NCI-H446 (cell line): ENCODE measurements at places on chromosomes 1 and 21.

DNA sequence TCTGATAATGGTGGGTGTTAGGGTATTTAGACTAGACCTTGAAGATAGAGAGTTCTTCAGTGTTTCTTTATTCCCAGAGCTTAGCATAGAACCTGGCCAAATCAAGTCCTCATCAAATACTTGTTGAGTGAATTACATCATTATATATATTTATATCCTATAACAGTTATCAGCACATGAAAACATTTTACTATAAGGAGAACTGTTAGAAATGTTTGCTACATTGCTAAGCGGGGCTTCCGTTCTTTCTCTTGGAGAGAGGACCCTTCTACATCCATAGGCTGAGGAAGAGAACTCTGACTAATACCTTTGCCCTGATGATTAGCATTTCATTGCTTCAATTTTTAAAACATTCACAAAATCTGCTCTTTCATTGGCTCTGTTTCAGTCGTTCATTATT lies 66.5 kb upstream of the NBL1 start:
- DNase-seq, result no peak

DNA sequence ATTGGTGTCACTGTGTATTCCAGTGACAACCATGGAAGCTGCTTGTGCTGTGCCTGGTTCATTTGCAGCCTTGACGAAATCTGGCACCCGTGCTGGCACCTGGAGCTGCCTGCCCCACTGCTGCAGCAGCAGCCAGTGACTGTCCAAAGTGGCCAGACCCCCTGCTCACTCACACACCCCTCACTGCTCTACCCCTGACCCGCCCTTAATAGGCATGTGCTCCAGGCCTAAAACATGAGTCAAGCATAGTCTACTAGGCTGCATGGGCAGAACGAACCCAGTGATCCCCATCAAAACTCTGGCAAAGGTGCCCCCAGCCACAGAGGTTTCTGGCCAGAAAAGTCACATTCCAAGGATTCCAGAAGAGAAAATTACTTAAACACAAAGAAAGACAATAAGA lies 7.7 kb downstream of the PRAMEF1 start:
- no peak for DNase-seq

- DNase-seq, result no peak
These were observed 7.8 kb upstream of the MUTYH start for GRCh38 chr1:45348020-45348419.

DNA sequence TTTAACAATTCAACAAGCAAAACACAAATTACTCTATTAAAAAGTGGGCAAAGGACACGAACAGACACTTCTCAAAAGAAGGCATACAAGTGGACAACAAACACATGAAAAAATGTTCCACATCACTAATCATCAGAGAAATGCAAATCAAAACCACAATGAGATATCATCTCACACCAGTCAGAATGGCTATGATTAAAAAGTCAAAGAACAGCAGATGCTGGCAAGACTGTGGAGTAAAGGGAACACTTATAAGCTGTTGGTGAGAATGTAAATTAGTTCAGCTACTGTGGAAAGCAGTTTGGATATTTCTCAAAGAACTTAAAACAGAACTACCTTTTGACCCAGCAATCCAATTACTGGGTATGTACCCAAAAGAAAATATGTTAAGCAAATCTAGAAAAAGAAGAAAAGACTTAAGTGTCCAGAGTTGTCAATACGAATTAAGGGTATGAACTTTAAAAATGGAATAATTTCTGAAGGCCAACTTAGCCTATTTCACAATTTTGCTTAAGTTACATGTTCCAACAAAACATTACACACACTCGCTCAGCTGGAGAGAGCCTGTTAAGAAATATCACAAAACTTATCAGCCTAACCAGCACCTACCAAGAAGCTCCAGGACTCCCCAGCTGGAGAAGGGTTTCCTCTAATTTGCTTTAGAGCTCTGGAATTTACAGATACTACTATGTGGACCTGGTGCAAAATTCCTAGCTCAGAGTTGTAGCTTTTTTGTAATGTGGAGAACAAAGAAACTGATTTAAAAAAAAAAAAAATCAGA lies 232.1 kb downstream of the DUSP10 start:
- DNase-seq, result no peak

GRCh38 chr1:32817815-32818786 lies 648 bp downstream of the S100PBP start:
- peak; percentile 71 for DNase-seq

DNA sequence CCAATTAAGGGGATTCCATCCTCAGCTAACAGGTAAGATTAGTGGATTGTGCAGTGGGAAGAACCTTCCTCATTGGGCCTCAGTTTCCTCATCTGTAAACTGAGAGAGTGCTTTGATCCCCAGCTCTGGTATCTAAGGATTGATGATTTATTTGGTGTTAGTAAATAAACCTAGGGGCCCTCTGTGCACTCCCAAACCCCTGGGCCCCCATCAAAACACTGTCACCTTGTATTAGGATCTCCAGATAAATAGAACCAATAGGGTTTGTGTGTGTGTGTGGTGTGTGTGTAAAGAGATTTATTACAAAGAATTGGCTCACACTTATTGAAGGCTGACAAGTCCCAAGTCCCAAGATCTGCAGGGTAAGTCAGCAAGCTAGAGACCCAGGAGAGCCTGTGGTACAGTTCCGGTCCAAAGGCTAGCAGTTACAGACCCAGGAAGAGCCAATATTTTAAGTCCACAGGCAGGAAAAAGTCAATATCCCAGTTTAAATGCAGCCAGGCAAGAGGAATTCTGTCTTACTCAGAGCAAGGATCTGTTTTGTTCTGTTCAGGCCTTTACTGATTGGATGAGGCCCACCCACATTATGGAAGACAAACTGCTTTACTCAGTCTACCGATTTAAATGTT lies 11.0 kb upstream of the ELK4 start:
- no peak for DNase-seq

DNA sequence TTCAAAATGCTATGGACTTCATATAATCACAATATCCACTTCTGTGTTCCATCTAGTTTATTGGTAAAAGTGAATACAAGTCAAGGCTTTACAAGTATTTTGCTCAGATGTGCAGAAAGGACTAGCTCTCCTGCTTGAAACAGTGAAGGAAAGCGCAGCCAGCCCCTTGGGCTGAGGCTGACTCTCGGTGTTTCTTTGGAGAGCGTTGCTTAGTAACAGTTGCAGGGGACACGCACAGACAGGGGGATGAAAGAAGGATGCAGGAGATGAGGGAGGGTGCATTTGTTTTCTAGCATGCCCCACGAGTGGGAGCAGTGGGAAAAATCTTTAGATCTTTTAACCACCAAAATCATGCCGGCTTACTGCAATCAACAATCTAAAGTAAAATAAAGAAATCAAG lies 9.1 kb downstream of the PYCR2 start:
- DNase-seq, result no peak

- peak; percentile 65 for DNase-seq
These were observed 28.4 kb downstream of the POFUT2 start for GRCh38 chr21:45259206-45259840.

DNA sequence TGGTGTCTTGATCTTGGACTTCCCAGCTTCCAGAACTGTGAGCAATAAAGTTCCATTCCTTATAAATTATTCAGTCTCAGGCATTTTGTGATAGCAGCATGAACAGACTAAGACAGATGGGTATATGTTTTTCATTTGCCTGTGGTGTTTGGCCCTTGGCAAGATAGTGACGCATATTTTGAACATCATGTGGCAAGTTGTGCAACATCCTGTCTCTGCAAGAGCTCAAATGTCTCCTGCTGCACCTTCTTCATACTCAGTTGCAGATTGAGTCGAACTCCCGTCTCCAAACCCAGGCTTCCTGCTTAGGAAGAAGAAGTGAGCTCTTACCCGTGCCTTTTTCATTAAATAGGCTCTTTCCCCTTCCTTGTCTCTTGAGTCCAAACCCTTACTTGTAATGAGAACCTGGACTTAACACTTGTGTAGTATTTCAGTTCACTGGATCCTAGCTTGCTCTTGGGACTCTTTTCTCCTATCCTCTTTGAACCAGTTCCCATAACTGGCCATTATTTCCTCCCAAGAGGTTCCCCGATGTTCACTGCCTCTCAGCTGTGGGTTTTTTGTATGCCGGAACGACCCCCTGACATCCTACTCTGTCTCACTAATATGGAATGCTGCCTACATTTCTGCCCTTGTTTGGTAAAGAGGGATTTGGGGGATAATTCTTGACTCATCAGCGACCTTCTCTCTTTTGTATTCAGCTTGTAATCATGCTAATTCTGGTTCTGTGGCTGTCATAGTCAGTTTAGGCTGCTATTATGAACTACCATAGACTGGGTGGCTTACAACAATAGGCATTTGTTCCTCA lies 125.0 kb upstream of the KCNK2 start:
- no peak for DNase-seq
